ENCODE measurements at places on chromosomes 7 and 10.
A peak's percentile ranks its signal among the peaks of the same experiment; 100 is the strongest.

GRCh38 chr7:51278797-51279196 is 37.8 kb downstream of the COBL start:
- peak; percentile 73 for DNase-seq

DNA sequence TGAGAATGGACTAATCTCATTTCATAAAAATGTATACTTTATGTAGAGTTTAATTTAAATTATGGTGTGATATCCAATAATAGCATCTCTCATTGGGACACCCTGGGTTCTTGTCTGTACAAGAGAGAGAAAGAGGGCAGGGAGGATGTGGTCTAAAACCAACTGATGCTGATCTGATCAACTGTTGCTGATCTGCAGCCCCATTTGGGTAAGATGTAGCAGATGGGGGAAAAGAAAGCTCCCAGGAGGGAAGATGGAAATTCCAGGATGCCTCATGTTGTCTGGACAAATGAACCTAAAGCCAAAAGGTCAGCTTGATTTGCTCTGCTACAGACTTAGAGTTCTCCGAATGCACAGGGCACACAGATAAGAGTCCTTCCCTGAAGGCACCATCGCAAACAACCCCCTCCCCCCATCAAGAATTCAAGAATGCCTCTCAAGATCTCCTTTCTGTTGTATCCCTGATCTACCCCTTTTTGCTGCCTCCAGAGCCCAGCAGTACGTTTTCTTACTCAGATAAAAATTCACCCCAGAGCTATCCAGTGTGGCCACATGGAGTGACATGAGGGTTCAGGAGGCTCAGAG is 171.4 kb upstream of the INHBA start:
- DNase-seq: no peak

- DNase-seq: no peak
Observed at GRCh38 chr10:103691723-103692435, 163.5 kb downstream of the SH3PXD2A start.

GRCh38 chr7:41832941-41833340 is 130.1 kb upstream of the INHBA start:
- no peak for DNase-seq

- DNase-seq: no peak
Observed at GRCh38 chr10:122882766-122883165, 3.4 kb upstream of the FAM24B start.

DNA sequence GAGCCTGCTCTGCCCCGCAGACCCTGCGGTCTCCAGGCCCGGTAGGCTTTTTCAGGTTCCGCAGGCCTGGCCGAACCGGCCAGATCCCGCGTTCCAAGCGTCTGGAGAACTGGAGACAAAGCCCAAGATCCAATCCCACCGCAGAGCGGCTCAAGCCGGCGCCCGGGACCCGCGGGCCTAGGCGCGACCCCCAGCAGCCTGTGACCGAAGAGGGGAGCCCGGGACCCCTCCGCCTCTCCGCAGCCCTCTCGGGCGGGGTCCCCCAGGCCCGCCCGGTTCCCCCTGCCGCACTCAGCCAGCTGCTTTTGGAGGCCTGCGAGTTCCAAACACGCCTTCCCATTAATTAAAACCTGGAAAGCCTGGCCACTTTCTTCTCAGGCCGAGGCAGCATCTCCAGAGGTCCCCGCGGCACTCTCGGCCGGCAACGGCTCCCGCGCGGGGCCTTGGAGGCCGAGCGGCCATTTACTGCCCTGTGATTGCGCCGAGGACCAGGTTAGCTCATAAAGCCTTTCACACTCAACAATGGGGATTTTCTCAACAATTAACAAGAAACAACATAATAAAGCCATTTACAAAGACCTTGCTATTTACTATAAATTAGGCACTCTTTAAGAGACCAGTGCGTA is 16.7 kb downstream of the SKIDA1 start:
- no peak for DNase-seq

GRCh38 chr10:7040681-7041080 is 370.2 kb downstream of the SFMBT2 start:
- no peak for DNase-seq

DNA sequence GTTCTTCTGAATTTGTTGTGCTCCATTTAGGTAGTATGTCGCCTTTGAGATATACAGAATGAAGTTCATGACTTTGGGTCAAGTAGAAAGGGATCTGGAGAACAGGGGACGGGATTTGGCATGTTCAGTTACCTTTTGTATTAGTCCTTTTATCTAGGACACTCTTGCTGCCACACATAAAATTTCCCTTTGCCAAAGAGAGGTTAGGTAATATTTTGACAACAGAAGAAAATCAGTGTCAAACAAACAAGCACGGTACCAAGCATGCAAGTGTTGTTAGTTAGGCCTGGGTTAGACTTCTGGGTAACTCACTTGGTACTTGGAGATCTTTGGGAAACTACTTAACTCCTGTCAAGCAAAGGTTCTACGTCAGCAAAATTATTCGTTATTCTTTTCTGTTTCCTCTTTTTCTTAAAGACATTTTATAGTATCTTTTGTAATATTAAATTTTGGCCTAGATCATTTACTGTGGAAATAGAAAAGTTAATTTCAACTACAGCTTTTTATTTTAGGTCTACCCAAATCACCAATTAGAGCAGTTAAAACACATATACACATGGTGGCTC is 116.7 kb downstream of the PLXDC2 start:
- DNase-seq: no peak

DNA sequence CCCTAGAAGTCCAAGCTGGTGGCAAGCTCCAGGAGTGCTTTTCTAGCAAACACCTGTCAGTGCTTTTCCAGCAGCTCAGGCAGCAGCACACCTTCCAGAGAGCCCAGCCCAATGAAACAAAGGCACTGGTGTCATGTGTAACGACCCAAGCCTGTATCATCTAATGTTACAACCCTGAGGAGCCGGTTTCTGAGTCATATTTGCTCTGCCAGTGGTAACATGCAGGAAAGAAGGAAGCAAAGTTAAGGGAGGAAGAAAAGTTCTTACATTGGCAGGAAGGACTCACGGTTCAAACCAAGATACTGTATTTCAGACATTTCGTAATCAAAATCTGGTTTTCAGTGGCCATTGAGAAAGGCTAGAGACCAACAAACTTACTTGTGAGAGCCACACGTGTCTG is at the start of gene ANKRD22:
ANKRD22 (minus strand) TSS at position 139 of the 400 bp plus-strand sequence. CDS start 237 bp downstream, outside the sequence.
- DNase-seq: peak; percentile 29

- DNase-seq: no peak
Observed at GRCh38 chr7:80869106-80869784, 49.6 kb downstream of the SEMA3C start.
